ENCODE measurements at places on chromosomes 1 and 21.

DNA sequence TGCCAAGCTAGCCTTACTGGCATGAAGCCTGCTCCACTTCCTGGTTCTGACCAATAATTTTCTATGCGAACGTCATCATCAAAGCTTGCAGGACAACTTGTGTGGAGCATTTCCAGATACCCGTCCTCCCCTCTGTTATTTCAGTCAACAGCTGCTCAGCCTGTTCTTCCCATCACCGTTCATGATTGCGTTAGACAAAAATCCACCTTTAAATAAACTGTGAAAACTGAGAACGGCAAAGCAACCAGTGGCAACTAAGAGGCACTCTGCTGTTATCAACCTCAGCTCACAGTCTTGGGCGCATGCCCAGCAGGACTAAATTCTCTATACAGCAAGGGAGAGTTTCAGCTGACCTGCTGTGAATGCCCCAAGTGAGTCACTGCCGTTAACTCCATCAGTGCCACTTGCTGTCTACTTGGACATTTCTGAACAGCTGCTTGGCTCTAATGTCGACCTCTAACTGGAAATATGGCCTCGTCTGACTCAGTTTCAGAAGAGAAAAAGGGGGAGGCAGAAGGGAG lies 207.4 kb upstream of the RUNX1 start:
- peak; percentile 44 for DNase-seq

DNA sequence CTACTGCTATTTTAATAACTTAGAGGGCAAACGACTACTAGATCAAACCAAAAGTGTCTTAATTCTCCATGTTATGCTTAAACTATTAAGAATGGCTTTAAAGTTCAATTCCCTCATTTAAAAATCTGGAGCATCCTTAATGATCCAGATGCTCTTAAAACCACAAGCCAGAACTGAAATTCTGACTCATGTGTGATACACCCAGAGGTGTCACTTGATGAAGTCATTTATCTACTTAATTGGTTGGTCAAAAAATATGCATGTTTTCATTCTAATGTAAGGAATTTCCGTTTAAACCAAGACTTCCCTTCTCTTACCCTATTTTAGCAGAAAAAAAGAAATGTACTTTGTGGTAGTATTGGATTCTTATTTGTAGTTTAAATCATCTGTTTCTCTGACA lies 1261.2 kb upstream of the B3GALT2 start:
- no peak for DNase-seq

DNA sequence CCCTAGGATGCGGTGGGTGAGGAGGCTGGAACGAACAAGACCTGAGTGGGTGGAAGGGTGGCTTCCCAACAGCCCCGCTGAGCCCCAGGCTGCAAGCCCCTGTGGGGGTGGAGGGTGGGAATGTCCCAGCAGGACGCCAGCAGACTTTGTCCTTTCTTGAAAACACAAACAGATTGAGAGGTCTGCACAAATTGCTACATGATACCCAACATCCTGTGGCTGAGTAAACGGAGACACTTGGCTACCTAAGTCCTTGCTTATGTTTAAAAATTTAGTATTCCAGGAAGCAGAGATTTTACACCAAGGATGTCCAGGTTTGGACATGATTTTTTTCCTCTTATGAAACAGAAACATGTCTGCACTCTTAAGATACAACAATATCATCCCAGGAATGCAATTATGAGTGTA lies 11.8 kb upstream of the F3 start:
- DNase-seq, result no peak

DNA sequence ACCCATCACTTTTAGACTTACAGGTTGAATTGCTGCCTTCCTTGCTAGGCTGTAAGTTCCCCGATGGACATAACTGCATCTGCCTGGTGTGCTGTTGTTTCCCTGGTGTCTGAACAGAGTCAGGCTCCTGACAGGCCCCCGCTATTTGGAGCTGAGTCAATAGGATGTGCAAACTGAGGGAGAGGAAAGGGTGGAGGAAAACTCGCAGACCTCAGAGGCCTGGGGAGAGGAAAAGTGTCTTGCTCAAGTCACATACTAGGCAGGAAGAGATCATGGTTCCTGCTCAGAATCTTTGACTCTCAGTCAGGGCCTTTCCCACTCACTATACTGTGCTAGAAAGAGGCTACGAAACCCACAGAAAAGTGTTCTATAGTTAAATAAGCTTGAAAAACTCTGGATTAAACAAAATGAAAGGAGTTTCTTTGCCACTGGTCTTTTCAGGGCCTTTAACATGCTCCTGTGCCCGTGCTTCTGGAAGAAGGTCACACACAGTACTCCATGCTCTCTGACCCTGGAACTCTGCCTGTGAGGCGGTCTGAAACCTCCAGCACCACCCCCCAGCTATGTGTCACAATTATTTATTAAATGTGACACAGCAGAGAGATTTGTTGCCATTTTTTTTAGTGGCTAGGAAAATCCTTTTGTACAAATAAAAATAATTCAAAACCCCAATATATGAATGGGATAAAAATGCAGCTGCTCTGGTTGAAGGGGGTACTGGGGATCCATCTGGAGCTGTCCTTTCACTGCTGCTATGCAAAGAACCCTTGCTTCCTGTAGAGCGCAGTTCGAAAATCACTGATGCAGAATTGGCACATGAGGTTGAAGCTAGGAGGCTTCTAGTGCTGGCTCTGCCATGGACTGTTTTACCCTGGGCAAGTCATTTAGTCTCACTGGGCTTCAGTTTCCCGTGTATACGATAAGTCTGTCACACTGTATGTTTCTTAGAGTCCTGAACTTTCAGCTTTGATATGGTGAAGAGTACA lies 20.1 kb upstream of the CDCP2 start:
- no peak for DNase-seq
